ENCODE measurements at places on chromosomes 3 and 15. TPM values are rescaled to one million over a fixed set of nuclear protein-coding genes. Genes with fewer than 3 reads are reported as not detected.

Gene GOLGA6D
- total RNA-seq = not detected

Gene CCK
- 15.3 TPM for total RNA-seq

Gene AP4E1
- total RNA-seq = 15.7 TPM

Gene DVL3
- total RNA-seq = 29.1 TPM

Gene HLTF
- total RNA-seq = 58.0 TPM

Gene RCN2
- total RNA-seq = 39.7 TPM

Gene TIMMDC1
- 60.4 TPM for total RNA-seq

Gene ALDH1A2
- 2.3 TPM for total RNA-seq

Gene TRPM1
- total RNA-seq = not detected

Measured in smooth muscle cell of trachea (primary cell).